ENCODE measurements at places on chromosomes 11 and 22. TPM values are rescaled to one million over a fixed set of nuclear protein-coding genes. Genes with fewer than 3 reads are reported as not detected.

The PLAAT3 gene
- total RNA-seq, result 3.8 TPM

The RAD9A gene
- total RNA-seq, result 35.1 TPM

The ROM1 gene
- total RNA-seq, result 3.2 TPM

The APOA4 gene
- total RNA-seq, result not detected

The OR52B2 gene
- 0.25 TPM for total RNA-seq

The CHRNA10 gene
- total RNA-seq, result 2.4 TPM

The LRRC56 gene
- 2.8 TPM for total RNA-seq

The CCDC73 gene
- total RNA-seq, result not detected

The KLHL35 gene
- total RNA-seq, result 0.50 TPM

GRCh38 chr11:19435306-19435989, 194.7 kb upstream of the E2F8 start:
- no peaks in the 10 kb centered on the region for H3K4me1 ChIP-seq
- no peak overlapping the region for H3K4me3 ChIP-seq
- H3K36me3 ChIP-seq, result no peaks in the 10 kb centered on the region
- H3K27me3 ChIP-seq, result no peaks in the 10 kb centered on the region

GRCh38 chr11:86941077-86941870, 13.9 kb downstream of the FZD4 start:
- H3K4me3 ChIP-seq, result no peak overlapping the region
- H3K27me3 ChIP-seq, result no peaks in the 10 kb centered on the region
- H3K4me1 ChIP-seq, result no peaks in the 10 kb centered on the region
- no peak overlapping the region for H3K27ac ChIP-seq

DNA sequence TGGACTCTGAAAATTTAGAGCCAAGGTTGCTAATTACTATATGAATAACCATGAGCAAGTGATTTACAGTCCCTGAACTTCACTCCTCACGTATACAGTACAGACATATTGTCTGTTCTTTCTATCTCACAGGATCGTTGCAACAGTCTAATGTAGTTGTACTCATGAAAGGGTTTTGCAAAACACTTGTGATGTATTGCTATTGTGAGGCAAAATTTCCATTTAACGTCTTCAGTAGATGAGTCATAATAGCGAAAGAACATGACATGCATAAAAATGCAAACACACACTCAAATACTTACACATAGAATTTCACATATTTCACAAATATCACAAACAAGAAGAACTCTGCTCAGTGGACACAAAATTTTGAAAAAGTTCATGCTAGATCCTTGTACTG, 134.6 kb upstream of the TRPC6 start:
- no peaks in the 10 kb centered on the region for H3K4me1 ChIP-seq
- H3K4me3 ChIP-seq, result no peak overlapping the region
- H3K27ac ChIP-seq, result no peak overlapping the region
- H3K27me3 ChIP-seq, result no peaks in the 10 kb centered on the region

- H3K4me3 ChIP-seq, result peak overlapping the region; percentile 95
- peaks cover 12% of the 10 kb centered on the region for H3K36me3 ChIP-seq
- H3K27me3 ChIP-seq, result peaks cover 18% of the 10 kb centered on the region
- H3K27ac ChIP-seq, result peak overlapping the region; percentile 81
Measured at GRCh38 chr11:45918331-45918941, 759 bp upstream of the PEX16 start.

GRCh38 chr11:67504005-67504949, 886 bp downstream of the PITPNM1 start:
- H3K36me3 ChIP-seq, result peaks cover 9% of the 10 kb centered on the region
- no peak for DNase-seq
- no peaks in the 10 kb centered on the region for H3K27me3 ChIP-seq

DNA sequence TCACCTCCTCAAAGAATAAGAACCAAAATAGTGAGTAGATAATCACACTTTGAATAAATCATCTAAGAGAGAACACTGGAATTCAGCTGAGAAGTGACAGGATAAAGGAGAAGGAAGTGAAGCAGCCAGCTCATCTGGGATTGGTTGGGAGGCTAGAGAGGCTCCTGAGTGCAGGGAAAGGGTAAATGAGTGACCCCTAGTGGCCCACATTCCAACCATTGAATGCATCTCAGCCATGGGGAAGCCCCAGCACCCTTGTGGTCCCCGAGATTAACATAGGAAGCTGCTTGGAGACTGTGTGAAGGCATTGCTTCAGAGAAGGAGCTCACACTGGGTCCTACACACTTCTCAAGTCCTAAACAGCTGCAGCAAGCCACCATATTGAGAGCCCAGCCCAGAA, 82.3 kb downstream of the JRKL start:
- no peak overlapping the region for H3K27ac ChIP-seq
- H3K27me3 ChIP-seq, result no peaks in the 10 kb centered on the region
- DNase-seq, result no peak
- H3K36me3 ChIP-seq, result no peaks in the 10 kb centered on the region
- H3K4me1 ChIP-seq, result no peaks in the 10 kb centered on the region

GRCh38 chr11:106624377-106624776, 393.9 kb downstream of the GUCY1A2 start:
- H3K27me3 ChIP-seq, result no peaks in the 10 kb centered on the region
- DNase-seq, result no peak
- no peak overlapping the region for H3K4me3 ChIP-seq
- no peaks in the 10 kb centered on the region for H3K36me3 ChIP-seq
- no peaks in the 10 kb centered on the region for H3K4me1 ChIP-seq
- no peak overlapping the region for H3K27ac ChIP-seq

GRCh38 chr11:131146827-131147490, 223.5 kb upstream of the NTM start:
- no peak overlapping the region for H3K4me3 ChIP-seq
- no peak overlapping the region for H3K27ac ChIP-seq
- no peak for DNase-seq
- no peaks in the 10 kb centered on the region for H3K4me1 ChIP-seq
- no peaks in the 10 kb centered on the region for H3K36me3 ChIP-seq

DNA sequence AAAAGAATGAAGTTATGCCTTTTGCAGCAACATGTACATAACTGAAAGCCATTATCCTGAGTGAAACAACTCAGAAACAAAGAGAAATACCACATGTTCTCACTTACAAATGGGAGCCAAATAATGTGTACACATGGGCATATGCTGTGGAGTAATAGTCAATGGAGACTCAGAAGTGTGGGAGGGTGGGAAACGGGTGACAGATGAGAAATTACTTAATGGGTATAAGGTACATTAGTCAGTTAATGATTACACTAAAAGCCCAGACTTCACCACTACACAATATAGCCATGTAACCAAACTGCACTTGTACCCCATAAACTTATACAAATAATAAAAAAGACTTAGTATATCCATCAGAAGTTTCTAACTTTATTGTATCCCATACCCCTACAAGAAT, 674.1 kb upstream of the ARHGAP42 start:
- no peak overlapping the region for H3K27ac ChIP-seq
- H3K4me1 ChIP-seq, result no peaks in the 10 kb centered on the region
- no peak overlapping the region for H3K4me3 ChIP-seq
- H3K27me3 ChIP-seq, result no peaks in the 10 kb centered on the region
- DNase-seq, result no peak

DNA sequence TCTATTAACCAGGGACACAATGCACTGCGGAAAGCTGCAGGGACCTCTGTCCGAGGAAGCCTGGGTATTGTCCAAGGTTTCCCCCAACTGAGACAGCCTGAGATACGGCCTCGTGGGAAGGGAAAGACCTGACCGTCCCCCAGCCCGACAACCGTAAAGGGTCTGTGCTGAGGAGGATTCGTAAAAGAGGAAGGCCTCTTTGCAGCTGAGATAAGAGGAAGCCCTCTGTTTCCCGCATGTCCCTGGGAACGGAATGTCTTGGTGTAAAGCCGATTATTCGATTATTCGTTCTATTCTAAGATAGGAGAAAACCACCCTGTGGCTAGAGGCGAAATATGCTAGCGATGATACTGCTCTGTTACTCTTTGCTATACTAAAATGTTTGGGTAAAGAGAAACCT, 5.2 kb downstream of the BET1L start:
- no peak overlapping the region for H3K27ac ChIP-seq
- H3K4me1 ChIP-seq, result peaks cover 8% of the 10 kb centered on the region
- no peak overlapping the region for H3K4me3 ChIP-seq
- H3K36me3 ChIP-seq, result peaks cover 10% of the 10 kb centered on the region
- peak; percentile 14 for DNase-seq

GRCh38 chr11:84524422-84525051, 1102.6 kb downstream of the DLG2 start:
- H3K36me3 ChIP-seq, result no peaks in the 10 kb centered on the region
- H3K27me3 ChIP-seq, result no peaks in the 10 kb centered on the region
- no peak overlapping the region for H3K27ac ChIP-seq
- no peaks in the 10 kb centered on the region for H3K4me1 ChIP-seq
- DNase-seq, result no peak

GRCh38 chr11:92302770-92303169, 78.2 kb downstream of the FAT3 start:
- H3K36me3 ChIP-seq, result no peaks in the 10 kb centered on the region
- H3K27me3 ChIP-seq, result no peaks in the 10 kb centered on the region
- no peak overlapping the region for H3K4me3 ChIP-seq
- DNase-seq, result no peak
- no peak overlapping the region for H3K27ac ChIP-seq

DNA sequence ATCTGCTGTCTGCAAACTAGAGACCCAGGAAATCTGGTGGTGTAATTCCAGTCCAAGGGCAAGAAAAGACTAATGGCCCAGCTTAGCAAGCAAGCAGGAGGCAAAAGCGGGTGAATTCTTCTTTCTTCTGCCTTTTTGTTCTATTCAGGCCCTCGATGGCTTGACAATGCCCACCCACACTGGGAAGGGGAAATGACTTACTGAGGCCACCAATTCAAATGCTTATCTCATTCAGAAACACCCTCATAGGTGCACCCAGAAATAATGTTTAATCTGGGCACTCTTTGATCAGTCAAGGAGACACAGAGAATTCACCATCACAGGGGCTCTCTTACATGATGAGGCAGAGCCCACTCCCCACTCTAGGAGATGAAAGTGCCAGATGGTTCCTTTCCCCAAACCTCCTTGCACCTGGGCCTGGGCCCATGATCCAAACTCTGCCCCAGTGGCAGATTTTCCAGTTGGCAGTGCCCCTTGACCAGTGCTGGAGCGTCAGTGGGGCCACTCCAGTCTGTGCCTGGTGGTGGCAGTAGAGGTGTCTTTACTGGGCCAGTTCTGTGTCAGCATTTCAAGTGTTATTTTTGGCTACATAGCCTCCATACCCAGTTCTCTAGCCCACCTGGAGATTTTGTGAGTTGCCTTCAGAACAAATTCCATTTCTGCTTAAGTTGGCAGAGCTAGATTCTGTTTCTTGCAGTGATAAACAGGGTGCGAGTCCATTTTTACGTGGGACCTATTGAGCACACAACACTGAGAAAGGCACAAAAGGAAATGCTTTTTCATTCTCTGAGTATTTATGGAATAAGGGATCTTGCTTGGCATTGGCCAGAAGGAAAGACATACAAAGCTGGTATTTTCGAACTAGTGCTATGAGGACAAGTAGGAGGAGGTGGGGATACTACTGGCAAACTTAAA, 7.5 kb downstream of the ELMOD1 start:
- H3K4me3 ChIP-seq, result no peak overlapping the region
- peaks cover 8% of the 10 kb centered on the region for H3K27me3 ChIP-seq
- no peaks in the 10 kb centered on the region for H3K4me1 ChIP-seq
- no peak for DNase-seq

- H3K27ac ChIP-seq, result peak overlapping the region; percentile 25
- peak; percentile 68 for DNase-seq
- H3K4me3 ChIP-seq, result peak overlapping the region; percentile 80
- H3K27me3 ChIP-seq, result no peaks in the 10 kb centered on the region
- H3K4me1 ChIP-seq, result peaks cover 4% of the 10 kb centered on the region
Measured at GRCh38 chr22:21641417-21641788, 699 bp upstream of the SDF2L1 start.

DNA sequence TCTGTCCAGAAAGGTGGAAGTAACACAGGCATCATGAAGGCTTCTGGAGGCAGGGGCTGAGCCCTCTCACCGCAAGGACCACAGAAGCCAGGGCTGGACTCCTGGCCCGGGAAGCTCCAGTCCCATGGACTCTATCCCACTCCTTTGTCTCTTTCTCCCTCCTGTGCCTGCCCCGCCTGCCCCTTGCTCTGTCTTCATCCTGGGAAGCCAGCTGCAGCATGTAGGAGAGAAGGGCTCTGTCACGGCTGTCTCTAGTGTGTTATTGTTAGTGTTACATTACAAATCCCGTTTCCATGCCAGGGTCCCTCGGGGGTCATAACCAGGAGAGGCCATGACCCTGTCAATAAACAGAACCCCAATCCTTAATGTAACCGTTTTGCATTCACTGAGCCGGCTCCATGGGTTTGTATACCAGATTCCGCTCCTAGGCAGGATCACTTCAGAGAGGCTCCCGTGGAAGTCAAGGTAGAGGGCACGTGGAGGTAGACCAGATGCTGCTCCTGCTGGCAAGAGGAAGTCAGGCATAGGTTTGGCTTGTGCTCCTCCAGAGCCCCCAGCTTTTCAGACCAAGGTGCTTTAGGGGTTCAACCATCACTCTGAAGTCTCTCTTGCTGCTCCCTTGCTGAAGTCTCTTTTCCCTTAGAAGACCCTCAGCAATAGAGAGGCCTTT, 293.2 kb downstream of the ETS1 start:
- no peaks in the 10 kb centered on the region for H3K27me3 ChIP-seq
- DNase-seq, result no peak
- H3K4me1 ChIP-seq, result peaks cover 11% of the 10 kb centered on the region
- no peaks in the 10 kb centered on the region for H3K36me3 ChIP-seq

DNA sequence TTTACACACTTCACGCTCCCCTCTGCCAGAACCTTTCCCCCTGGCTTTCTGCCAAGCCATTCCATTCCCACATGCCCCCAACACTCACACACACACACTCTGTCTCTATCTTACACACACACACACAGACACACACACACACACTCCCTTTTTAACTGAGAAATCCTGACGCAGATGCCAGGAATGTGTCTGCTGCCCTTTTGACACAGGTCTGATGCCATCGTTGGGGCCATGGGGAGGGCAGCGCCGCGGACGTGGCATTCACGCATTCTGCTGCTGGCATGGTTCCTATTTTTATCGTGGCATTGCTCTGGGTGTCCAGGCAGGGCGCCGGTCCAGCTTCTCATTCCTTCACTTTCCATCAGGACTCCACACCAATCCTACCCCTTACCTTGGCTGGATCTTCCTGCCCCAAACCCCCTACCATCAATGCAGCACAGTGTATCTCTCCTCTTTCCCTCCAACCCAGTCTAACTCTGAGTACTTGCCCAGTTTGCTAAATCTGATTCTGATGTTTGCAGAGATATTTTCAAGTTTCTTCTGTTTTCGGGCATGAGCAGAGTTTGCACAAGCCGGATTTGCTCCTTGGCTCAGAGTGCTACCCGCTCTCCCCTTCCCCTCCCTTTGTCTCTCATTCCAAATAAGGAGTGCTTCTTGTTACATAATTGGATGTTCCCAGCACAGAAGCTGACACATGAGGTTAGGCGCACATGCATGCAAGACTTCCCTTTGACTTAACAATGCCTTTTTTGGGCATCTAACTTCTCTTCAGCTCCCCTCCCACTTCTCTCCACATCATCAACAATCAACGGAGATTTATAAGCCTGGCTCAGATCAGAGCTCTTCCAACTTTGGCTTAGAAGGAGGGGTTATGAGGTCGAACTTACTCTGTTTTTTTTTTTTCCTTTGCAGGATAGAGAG, 18.8 kb downstream of the SNX19 start:
- H3K36me3 ChIP-seq, result peaks cover 10% of the 10 kb centered on the region
- H3K4me3 ChIP-seq, result no peak overlapping the region
- peak; percentile 31 for DNase-seq
- H3K4me1 ChIP-seq, result no peaks in the 10 kb centered on the region
- H3K27ac ChIP-seq, result peak overlapping the region; percentile 41
- H3K27me3 ChIP-seq, result no peaks in the 10 kb centered on the region

GRCh38 chr22:34004058-34004457, 83.8 kb upstream of the LARGE1 start:
- H3K36me3 ChIP-seq, result no peaks in the 10 kb centered on the region
- H3K27me3 ChIP-seq, result no peaks in the 10 kb centered on the region
- H3K4me3 ChIP-seq, result no peak overlapping the region
- H3K4me1 ChIP-seq, result no peaks in the 10 kb centered on the region
- no peak for DNase-seq
- H3K27ac ChIP-seq, result no peak overlapping the region

- peak overlapping the region; percentile 60 for H3K4me3 ChIP-seq
- H3K27ac ChIP-seq, result peak overlapping the region; percentile 68
- DNase-seq, result no peak
Measured at GRCh38 chr22:37808294-37808657, 542 bp downstream of the GCAT start.

All from colonic mucosa (tissue), 4 donors.